ENCODE measurements at places on chromosomes 7 and 10.
A peak's percentile ranks its signal among the peaks of the same experiment; 100 is the strongest.

DNA sequence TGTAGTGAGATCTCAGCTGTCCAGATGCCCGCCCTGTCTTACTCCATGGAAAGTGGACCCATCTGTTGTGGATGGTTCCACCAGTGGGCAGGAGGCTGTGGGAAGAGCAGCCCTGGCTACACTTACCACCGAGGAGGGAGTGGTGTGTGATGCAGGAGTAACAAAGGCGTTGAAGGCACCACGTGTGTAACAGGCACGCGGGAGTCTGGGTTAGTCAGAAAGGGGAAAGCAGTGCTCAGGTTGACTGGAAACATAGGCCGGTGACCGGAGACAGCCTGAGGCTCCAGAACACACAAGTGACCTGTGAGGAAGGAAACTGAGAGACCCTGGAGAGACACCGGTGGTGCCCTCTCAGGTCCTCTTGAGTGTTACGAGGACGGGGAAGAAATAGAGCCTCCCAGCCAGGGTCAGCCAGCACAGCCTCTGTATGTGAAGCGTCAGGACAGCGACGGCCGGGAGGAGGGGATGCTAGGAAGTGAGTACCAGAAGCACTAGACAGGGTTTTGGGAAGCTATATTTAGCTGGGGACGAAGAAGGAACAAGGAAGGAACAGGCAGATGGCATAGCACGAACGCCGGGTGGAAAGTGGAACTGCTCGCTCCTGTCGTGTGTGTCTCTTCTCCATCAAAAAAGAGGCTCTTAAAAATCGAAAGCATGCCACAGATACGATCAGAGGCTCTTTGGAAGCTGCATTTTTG lies 51.7 kb downstream of the DAGLB start:
- peak; percentile 56 for DNase-seq

GRCh38 chr10:63753808-63754207 lies 232.6 kb downstream of the REEP3 start:
- DNase-seq: no peak

GRCh38 chr10:98431016-98431415 lies 15.7 kb downstream of the HPS1 start:
- DNase-seq: no peak

DNA sequence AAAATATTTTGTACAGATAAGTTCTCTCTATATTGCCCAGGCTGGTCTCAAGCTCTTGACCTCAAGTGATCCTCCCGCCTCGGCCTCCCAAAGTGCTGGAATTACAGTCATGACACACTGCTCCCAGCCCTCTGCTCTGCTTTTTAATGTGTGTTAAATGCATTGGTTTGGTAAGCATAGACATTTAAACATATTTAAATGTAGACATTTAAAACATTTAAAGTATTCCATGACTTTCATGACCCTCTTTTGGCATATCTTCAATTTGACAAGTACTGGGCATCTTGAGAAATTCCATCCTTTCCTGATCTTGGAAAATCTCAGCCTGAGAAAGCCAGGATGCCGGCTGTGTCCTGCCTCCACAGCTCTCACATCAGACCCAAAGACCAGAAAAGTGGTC lies 5.2 kb upstream of the SAR1A start:
- no peak for DNase-seq

GRCh38 chr7:30989008-30989823 lies 25.5 kb downstream of the GHRHR start:
- DNase-seq: no peak

DNA sequence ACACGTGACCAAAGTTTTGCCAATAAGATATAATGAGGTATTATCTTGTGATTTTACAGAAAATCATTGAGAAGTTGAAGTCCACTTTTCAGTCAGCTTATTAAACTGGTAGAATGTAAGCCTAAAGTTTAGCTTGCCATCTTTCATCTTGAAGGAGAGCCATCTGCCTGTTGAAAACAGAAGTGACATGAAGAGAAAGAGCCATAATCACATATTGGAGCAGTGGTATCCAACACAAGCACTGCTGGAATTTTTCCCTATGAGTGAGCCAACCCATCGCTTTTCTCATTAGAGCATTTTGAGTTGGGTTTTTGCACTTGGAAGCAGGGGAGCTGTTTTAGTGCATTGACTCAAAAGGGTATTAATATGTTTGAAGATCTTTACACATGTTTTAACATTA lies 117.6 kb upstream of the FERD3L start:
- peak; percentile 2 for DNase-seq

DNA sequence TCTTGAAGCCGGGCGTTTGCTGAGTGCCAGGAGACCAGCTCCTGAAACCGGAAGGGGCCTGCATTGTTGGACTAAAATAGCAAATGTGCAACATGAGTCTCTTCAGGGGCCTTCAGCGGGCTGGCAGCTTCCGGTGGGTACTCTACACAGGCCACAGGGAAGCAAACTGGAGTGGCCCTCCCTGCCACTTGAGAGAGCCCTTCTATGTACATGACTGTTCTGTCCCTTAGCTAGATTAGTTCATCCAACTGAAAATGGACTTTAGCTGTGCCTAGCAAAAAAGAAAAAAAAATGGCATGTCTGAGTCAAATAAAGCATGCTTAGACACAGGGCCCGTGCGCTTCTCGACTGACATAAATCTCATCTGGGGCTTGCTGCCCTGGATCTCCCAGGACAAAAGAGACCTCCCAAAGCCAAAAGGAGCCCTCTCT lies 115.3 kb upstream of the TCF7L2 start:
- peak; percentile 47 for DNase-seq

GRCh38 chr7:135650831-135651573 lies 11.3 kb upstream of the STMP1 start:
- peak; percentile 70 for DNase-seq

GRCh38 chr10:103643381-103643780 lies 149.9 kb downstream of the NEURL1 start:
- DNase-seq: no peak

- DNase-seq: no peak
Measured at GRCh38 chr7:55017841-55018240, 976 bp upstream of the EGFR start.

DNA sequence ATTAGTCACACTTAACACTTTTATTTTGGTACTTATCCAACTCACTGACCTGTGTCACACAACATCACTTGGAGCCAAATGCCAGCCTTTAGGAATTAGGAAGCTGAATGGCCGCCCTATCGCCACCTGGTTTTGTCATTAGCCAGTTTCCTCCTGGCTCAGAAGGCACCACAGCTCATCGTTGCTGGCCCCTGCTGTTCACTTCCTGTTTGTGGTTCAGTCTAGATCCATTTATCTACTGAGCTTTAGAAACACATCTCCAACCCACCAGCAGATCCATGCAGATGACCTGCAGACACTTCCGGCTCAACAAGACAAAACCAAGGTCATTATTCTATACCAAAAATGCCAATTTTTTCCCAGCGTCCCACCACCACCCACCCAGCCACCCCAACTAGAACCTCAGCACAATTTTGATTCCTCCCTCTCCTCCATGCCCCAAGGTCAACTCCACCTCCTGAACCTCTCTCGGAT lies 193.5 kb upstream of the NEBL start:
- peak; percentile 27 for DNase-seq

DNA sequence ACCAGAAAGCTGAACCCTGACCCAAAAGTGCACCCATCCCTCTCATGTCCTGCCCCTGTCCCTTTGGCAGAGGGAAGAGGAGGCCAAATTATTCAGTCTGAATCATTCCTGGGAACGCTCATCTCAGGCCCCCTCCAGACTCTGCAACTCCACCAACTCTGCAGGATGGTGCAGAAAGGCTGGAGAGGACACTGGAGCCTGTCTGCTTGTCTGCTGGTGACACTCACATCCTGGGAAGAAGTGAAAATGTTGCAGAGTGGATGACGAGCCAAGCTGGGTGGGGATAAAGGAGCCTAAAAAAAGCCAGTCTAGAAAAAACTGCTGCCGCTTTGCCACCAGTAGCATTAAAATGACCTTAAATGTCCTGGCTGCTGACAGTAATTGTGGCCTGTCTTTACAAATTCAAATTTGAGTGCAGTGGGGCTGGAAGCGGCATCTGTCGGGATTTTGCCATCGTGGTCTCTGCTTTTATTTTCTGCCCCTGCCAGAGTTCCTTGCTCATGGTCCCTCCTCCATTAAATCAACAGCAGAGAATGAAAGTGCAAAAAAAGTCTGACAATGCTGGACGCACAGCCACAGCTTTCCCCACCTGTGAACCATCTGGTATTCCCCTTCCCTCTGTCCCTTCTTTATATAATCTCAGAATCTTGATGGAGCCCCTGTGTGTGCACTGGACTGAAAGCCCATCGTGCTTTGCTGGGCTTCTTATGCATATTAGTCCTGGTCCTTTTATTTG lies 63.9 kb downstream of the STK17A start:
- DNase-seq: no peak

- no peak for DNase-seq
Measured at GRCh38 chr7:4109481-4110110, 572.5 kb upstream of the FOXK1 start.

GRCh38 chr10:128744092-128744491 lies 617.9 kb upstream of the MKI67 start:
- DNase-seq: no peak

DNA sequence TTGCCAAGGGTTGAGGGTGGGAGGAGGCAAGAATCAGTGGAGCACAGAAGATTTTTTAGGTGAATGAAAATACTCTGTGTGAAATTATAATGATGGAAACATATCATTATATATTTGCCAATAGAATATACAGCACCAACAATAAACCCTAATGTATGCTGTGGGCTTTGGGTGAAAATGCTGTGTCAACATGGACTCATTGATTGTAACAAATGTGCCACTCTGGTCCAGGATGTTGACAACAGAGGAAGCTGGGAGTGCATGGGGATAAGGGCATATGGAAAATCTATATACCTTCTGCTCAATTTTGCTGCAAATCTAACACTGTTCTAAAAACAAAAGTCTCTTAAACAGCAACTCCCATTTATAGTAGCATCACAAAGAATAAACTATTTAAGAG lies 114.3 kb downstream of the LYZL1 start:
- DNase-seq: no peak

- DNase-seq: peak; percentile 37
Measured at GRCh38 chr7:93559639-93560491, 14.7 kb downstream of the CALCR start.

GRCh38 chr10:132883391-132883881 lies 58.9 kb downstream of the CFAP46 start:
- DNase-seq: no peak

DNA sequence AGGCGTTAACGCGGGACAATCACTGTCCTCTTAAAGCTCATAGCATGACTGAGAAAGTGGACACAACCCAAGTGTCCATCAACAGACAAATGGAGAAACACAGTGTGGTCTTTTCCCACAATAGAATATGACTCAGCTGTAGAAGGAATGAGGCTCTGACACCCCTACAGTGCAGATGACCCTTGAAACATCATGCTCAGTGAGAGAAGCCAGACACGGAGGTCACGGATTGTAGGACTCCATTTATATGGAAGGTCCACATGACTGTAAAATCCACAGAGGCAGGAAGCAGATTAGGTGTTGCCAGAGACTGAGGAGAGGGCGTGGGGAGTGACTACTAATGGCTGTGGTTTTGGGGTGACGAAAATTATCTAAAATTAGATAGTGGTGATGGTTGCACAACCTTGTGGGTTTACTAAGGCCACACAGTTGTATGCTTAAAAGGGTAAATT lies 6.1 kb upstream of the NCAPG2 start:
- peak; percentile 97 for DNase-seq

GRCh38 chr10:101466016-101466912 lies 112.3 kb downstream of the BTRC start:
- no peak for DNase-seq

DNA sequence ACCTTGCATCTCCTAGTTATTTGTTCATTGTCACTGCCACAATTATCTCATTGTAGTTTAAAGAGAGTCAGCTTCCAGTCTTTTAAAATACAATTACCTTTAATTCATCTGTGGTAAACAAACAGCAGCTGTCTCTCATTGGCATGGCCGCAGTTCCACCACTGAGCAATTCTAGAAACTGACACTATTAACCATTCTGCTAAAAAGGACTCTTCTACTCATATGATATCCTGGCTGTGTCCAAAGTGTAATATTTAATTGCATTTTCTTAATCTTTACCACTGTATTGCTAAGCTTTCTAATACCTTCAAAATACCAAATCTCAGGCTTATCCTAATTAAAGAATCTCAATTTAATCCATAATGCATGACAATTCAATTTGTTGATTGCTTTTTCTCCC lies 639.0 kb downstream of the AUTS2 start:
- DNase-seq: no peak

GRCh38 chr10:52875336-52875735 lies 102.8 kb upstream of the MBL2 start:
- peak; percentile 14 for DNase-seq

GRCh38 chr10:21808550-21808949 lies 195.0 kb downstream of the DNAJC1 start:
- no peak for DNase-seq

DNA sequence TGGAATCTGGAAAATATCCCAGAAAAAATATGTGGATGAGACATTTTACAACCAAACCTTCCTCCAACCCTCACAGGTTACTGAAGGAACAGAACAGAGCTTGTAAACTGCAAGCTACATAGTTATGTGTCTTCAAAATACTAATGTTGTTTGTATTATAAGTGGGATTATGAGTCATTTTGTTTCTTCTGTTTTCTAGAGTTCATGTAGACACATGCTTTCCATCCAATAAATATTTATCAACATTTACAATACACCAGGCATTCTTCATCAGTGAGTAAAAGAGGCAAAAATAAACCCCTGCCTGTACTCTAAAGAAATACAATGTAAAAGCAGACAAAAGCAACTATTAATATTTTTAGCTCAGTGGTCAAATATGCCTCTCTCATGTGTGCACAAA lies 38.0 kb upstream of the TES start:
- no peak for DNase-seq

- DNase-seq: no peak
Measured at GRCh38 chr7:76430211-76430610, 5.5 kb downstream of the ZP3 start.

DNA sequence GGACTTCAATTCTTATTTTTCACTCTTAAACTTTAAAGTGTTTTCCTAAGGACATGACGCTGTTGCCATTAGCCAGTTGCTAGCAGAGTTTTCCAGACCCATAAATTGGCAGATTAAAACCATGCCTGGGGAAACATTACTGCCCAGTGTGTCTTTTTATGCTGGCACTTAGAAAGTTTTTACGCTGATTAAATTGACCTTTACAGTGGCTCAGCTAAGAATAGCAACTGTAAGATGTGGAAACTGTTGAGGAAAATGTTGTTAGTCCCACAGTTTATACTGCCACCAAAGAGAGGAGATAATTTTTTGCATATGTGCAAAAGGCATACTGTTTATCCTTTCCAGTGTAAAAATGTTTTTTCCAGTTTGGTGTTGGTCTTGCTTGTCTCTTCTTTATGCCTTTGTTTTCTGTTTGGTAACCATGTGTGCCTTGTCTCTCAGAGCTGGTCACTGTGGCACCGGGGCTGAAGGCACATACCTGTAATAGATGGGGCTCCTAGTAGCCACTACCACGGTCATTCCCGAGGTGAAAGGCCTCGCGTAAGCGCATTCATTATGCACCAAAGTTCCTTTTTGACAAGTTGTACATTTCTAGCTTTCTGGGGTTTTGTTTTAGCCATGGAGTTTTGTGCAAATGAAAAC lies 45.3 kb downstream of the CYP17A1 start:
- no peak for DNase-seq

- DNase-seq: no peak
Measured at GRCh38 chr10:660413-660969, 29.0 kb downstream of the DIP2C start.

GRCh38 chr10:132706701-132707100 lies 79.2 kb downstream of the NKX6-2 start:
- no peak for DNase-seq
